ENCODE measurements at places on chromosomes 13 and 19. TPM values are rescaled to one million over a fixed set of nuclear protein-coding genes. Genes with fewer than 3 reads are reported as not detected.

Gene IZUMO2
- total RNA-seq, result not detected

Gene GAPDHS
- total RNA-seq, result not detected

Gene CRB3
- 1.4 TPM for total RNA-seq

Gene CLIP3
- 0.15 TPM for total RNA-seq

Gene C19orf85
- total RNA-seq, result not detected

Gene ZNF526
- 11.5 TPM for total RNA-seq

Gene ATXN8OS
- total RNA-seq, result not detected

Gene CRLF1
- total RNA-seq, result not detected

Gene TMPRSS9
- not detected for total RNA-seq

Gene ZGLP1
- total RNA-seq, result 0.86 TPM

Gene LGALS14
- total RNA-seq, result 1.2 TPM

Gene VSTM2B
- total RNA-seq, result not detected

Gene IZUMO1
- not detected for total RNA-seq

Gene ZNF446
- total RNA-seq, result 2.6 TPM

Gene GPR18
- total RNA-seq, result 2.4 TPM

Gene B3GLCT
- 1.5 TPM for total RNA-seq

Data from activated naive CD4-positive, alpha-beta T cell treated with anti-CD3 and anti-CD28 coated beads for 36 hours (primary cell).